ENCODE measurements at places on chromosomes 12 and 14.

GRCh38 chr12:109288571-109288970 is 20.5 kb downstream of the FOXN4 start:
- no peak for DNase-seq

GRCh38 chr12:102465762-102466560 is 14.4 kb downstream of the IGF1 start:
- DNase-seq: no peak

DNA sequence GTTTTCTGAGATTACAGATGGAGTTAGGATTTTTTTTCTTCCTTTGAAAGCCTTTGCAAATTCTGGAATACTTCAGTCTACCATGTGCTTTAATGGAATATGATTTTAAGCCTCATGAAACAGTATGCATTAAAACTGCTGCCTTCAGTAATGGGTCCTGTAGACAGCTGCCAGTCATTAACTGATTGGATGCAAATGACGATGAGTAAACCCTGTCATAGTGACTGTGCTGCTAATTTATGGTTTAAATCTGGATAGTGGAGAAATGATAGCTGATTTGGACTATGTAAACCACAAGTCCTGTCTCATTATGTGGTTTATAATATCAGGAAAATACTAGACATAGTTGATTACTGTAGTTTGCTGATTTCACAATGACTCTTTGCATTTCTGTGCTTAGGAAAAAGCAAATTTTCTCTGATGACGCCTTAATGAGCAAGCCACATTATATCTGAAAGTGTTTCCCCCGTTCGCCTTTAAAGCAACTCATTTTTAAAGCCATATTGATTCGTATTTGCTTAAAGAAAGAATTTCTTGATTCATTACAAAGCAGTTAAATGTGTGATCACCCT is 217.6 kb downstream of the TMTC2 start:
- no peak for DNase-seq

- DNase-seq: no peak
These were observed 101.8 kb downstream of the LMO3 start for GRCh38 chr12:16504200-16504599.

DNA sequence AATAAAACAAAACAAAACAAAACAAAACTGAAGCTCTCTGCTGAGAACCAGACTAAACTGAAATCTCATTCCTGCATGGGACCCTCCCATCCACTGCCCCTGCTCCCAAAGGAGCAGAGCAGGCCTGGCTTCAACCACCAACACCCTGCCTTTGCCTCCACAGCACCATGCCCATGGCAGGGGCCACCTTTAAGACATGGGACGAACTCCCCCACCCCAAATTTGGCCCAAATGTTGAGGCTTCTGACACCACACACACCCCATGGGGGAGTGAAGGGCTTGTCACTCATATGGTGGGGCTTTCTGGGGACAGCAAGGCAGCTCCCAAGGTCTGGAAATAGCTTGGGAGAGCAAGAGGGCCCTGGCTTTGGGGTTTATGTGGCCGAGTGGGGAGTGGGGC is 177.2 kb downstream of the KIF26A start:
- no peak for DNase-seq

GRCh38 chr12:108699955-108700563 is 31.3 kb downstream of the CORO1C start:
- DNase-seq: no peak

GRCh38 chr14:88078525-88078924 is 73.6 kb downstream of the GPR65 start:
- DNase-seq: no peak

DNA sequence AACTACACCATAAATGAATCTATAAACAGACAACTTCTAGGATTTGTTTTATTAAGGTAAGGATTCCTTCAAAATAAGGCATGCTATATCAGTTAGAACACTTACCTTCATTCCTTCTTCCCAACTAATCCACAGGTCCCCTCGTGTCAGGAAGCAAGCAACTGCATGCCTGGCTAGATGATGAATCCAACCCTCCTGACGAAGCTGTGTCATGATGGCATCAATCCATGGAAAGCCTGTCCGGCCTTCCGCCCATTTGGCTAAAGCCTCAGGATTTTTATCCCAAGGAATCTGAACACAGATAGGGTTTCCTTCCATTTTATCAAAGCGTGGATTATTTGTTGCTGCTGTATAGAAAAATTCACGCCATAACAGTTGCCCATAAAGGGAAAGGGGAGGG is 12.5 kb upstream of the MTERF2 start:
- DNase-seq: no peak

- DNase-seq: no peak
These were observed 24.3 kb downstream of the DACT1 start for GRCh38 chr14:58662018-58662417.

- DNase-seq: no peak
These were observed 687.7 kb upstream of the TBX3 start for GRCh38 chr12:115371711-115372110.

All from kidney glomerular epithelial cell (primary cell).